ENCODE measurements at places on chromosomes 1 and 21.

DNA sequence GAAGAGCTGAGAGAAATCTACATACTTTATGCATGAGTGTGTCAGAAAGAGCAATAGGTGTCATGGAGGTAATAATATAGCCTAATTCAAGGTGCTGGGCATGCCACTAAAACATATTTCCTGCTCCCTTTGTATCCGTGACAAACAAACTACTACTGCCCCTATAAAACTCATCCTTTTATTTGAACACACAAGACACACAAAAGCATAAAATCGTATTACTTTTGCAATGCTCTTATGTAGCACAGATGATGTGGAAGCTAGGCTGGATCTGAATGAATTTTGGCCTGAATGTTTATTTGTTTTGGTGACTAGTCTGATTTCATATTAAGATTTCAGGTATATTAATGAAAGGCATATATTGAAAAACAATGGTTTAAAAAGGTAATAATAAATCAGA, 239.3 kb upstream of the NEGR1 start:
- no peak for DNase-seq

DNA sequence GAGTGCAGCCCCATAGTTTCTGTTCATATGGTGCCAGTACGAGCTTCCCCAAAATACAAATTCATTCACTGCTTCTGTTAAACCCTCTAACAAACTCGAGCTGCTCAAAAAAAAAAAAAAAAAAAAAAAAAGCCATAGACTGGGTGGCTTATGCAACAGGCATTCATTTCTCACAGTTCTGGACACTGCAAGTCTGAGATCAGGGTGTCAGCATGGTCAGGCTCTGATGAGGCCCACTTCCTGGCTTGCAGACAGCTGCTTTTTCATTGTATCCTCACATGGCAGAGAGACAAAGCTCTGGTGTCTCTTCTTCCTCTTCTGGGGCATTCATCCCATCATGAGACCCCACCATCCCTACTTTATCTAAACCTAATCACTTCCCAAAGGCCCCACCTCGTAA, 121.6 kb downstream of the PTBP2 start:
- DNase-seq = no peak

- DNase-seq = no peak
Observed at GRCh38 chr21:24302400-24302799, 1304.9 kb downstream of the MRPL39 start.

DNA sequence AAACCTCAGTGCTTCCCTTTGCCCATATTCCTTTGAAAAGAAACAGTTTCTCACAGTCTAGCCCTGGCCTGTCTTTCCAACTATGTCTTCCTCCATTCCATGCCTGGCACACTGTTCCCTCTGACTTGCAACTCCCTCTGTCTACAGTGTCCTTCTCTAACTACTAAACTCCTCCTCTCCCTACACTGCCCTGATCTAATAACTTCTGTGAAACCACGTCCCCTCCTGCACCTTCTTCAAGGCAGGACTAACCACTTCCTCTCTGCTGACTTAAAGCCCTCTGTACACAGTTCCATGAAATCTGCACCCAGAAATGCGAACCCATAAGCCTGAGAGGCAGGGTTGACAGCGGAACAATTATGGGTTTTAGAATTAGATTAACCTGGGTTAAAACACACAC, 62.2 kb upstream of the ATP1B1 start:
- DNase-seq = no peak

GRCh38 chr1:207259391-207259790, 62.1 kb upstream of the CD55 start:
- DNase-seq = no peak

DNA sequence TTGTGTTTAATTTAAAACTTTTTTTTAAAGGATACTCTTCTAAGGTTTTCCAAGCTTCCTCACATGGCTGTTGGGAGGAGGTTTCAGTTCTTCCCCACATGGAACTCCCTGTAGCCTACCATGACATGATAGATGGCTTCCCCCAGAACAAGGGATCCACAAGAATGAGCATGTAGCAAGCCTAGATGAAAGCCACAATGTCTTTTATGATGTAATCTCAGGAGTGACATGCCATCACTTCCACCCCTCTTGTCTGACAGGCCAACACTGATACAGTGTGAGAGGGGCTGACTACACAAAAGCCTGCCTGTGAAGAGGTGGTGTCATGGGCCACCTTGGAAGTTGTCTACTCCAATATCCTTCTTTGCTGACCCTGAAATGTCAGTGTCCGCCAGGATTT, 32.0 kb downstream of the CD34 start:
- no peak for DNase-seq

DNA sequence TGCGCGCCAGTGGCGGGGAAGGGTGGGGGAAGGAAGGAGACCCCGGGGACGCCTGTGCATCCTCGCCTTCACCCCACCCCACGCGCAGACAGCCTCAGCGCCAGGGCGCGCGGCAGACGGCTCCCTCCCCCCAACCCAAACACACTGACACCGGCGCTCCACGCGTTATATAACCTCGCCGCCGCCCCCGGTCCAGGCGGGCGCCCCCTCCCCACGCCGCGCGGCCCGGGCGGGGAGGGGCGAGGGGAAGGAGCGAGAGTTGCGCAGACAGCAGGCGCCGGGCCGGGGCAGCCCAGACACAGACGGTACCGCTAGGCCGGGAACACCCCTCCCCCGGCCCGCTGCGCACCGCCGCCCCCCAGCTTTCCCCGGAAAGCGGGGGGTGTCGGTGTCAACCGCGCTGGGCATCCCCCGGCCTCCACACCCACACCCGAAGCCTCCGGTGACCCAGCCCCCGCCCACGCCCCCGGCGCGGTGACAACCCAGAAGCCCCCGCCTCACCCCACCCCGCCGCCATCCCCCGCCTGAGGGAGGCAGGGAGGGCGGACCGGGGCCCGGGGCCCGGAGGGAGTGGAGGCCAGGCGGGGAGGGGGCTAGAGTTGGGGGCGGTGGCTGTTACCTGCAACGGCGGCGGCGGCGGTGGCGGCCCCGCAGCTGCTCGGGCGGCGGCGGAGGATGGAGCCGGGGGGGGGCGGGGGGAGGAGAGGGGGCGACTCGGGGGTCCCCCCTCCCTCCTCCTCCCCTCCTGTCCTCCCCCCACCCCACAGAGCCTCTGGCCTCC, 432 bp downstream of the AKT3 start:
- DNase-seq = no peak

DNA sequence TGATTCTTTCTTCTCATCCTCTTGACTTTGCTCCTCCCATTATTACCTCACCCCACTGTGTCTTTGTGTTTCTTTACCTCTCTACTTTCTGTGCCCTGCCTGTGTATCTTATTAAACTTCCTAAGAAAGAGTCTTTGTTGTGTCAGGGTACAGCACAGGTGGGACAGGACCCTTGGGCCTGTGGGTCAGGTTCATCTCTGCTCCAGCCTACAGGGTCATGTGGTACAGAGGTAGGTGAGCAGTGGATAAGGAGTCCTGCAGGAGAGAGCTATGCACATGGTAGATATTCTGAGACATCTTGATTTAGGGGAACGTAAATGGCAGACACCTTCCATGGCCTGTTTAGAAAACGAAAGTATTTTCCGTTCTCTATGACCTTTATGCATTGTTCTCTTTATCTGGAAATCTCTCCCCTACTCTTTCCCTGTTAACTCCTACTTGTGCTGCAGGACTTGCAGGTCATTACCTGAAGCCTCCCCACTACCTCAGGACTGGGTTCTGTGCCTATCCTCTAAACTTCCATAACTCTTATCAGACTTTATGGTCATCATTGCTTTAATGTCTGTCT, 9.9 kb downstream of the GIPC2 start:
- DNase-seq = no peak

DNA sequence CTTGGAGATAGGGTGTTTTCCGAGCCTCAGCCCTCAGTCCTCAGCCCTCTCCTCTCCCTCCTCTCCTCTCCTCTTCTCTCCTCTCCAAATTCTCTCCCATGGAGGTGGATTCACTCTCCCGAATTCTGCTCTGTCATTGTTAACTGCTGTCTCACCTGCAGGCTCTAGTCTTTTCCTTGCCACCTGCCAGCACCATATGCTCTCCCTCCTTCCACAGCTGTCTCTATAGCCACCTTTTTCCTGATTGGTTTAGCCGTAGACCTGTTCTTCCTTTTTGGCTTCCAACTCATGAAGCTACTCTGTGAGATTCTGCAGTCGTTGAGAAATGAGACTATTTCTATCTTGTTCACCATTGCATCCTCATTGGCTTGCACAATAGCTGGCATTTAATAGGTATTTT, 19.7 kb downstream of the COG2 start:
- no peak for DNase-seq

GRCh38 chr1:36107394-36107793, 17.6 kb downstream of the COL8A2 start:
- DNase-seq = no peak

DNA sequence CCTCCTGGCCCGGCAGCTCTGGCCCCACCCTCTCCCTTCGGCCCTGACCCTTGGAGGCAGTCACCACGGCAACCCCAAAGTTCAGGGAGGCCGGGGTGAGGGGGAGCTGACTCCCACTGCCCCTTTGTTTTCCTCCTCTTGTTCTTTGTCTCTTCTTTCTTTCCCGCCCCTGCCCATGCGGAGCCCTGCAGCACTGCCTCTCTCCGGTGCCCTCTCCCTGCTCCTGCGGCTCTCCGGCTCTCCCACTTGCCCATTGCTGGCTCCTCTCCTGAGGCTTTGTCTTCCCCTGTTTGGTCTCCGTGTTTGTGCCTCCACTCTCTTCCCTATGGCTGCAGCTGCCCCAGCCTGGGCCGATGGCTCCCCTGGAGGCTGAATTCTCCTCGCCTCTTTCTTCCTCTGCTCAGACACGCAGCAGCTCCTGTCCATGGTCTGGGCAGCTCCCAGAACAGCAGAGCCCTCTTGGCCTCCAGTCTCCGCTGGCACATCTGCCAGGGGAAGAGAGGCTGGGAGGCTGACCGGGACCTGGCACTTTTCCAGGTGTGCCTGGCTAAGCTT, 5.8 kb downstream of the CELSR2 start:
- no peak for DNase-seq

GRCh38 chr1:176157995-176158394, 49.1 kb downstream of the COP1 start:
- DNase-seq = no peak

DNA sequence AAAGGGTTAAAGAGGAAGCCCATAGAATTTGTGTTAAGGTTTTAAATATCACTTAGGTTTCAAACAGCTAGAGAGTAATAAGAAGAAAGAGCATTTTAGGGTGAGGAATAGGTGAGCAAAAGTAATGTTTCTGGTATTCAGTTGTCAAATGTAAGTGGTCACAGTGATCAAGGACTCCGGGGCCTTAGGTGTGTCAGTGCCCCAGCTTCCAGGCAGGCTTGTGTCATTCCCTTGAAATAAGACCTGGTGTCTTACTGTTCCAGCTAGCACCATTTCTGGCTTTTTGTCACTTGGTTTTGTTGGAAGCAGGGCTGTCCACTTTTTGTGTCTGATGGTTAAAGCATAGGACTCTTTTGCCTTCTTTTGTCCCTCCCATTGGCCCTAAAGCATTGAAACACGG, 69.6 kb downstream of the DYRK1A start:
- no peak for DNase-seq

DNA sequence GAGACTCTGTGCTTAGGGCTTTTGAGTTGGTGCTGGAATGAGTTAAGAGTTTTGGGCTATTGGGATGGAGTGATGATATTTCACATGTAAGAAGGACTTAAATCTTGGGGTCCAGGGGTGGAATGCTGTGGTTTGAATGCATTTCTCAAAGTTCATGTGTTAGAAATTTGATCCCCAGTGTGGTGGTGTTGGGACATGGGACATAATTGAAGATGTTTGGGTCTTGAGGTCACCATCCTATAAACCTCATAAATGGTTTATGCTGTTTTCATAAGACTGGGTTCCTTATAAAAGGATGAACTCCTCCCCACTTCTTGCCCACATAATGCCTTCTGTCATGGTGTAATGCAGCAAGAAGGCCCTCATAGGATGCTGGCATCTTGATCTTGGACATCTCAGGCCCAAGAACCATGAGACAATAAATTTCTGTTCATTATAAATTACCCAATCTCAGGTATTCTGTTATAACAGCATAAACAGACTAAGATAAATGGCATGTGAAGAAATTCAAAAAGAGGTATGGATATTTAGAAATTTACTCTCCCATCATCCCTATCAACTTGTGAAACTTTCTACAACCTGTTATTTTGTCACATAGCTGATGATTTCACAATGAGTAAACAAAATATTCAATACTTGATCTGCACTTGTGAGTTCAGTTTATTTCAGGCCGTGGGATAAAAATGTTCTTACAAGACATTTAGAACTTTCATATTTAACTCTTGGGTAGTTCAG, 48.0 kb upstream of the NEK7 start:
- no peak for DNase-seq

DNA sequence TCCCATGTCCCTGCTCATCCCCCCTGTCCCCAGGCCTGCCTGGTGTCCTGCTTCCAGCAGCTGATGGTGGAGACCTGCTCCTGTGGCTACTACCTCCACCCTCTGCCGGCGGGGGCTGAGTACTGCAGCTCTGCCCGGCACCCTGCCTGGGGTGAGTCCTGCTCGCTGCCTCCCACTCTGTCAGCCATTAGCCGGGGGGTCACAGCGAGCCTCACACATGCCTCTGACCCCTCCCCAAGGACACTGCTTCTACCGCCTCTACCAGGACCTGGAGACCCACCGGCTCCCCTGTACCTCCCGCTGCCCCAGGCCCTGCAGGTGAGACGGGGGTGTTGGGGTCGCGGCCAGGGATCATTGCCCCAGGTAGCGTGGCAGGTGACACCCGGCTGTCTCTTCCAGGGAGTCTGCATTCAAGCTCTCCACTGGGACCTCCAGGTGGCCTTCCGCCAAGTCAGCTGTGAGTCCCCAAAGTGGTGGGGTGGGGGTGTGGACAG, 10.0 kb downstream of the SCNN1D start:
- DNase-seq = no peak

GRCh38 chr21:16194788-16195537, 465.2 kb downstream of the USP25 start:
- DNase-seq = no peak

- DNase-seq = no peak
Observed at GRCh38 chr21:35259457-35259856, 210.4 kb upstream of the RUNX1 start.

- DNase-seq = no peak
Observed at GRCh38 chr1:21884456-21885235, 52.5 kb downstream of the HSPG2 start.

- peak; percentile 67 for DNase-seq
Observed at GRCh38 chr1:44652445-44653106, 21.7 kb downstream of the TMEM53 start.

- DNase-seq = peak; percentile 70
Observed at GRCh38 chr1:67572594-67573221, 112.3 kb upstream of the GADD45A start.

- DNase-seq = no peak
Observed at GRCh38 chr1:236565530-236565929, 38.8 kb downstream of the HEATR1 start.

GRCh38 chr21:37758982-37759381, 157.3 kb downstream of the KCNJ6 start:
- DNase-seq = peak; percentile 43

GRCh38 chr1:117321680-117322609, 45.3 kb upstream of the MAN1A2 start:
- DNase-seq = no peak

GRCh38 chr1:40315795-40316594, 1.1 kb downstream of the COL9A2 start:
- DNase-seq = peak; percentile 91

DNA sequence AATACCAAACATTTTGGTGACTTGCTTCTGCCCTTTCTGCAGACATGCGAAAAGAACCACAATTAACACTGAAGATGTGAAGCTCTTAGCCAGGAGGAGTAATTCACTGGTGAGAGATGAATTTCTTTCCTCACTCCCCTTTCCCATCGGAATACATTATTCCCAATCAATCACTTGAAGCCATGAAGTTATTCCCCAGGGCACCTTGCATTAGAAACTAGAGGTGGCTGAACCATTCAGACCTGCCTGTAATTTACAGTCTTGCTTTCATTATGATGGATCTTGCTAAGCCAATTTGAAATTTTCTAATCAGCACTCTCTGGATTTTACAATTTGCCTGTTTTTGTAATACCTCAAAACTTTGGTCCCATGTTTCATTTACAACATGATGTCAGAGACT, 9.5 kb upstream of the CORT start:
- no peak for DNase-seq
